GM04503 (cell line): ENCODE measurements at places on chromosomes 11 and 22.

- DNase-seq = no peak
Measured at GRCh38 chr11:66042227-66042995, 6.5 kb downstream of the GAL3ST3 start.

- DNase-seq = no peak
Measured at GRCh38 chr22:22983123-22983522, 87.2 kb upstream of the GNAZ start.

DNA sequence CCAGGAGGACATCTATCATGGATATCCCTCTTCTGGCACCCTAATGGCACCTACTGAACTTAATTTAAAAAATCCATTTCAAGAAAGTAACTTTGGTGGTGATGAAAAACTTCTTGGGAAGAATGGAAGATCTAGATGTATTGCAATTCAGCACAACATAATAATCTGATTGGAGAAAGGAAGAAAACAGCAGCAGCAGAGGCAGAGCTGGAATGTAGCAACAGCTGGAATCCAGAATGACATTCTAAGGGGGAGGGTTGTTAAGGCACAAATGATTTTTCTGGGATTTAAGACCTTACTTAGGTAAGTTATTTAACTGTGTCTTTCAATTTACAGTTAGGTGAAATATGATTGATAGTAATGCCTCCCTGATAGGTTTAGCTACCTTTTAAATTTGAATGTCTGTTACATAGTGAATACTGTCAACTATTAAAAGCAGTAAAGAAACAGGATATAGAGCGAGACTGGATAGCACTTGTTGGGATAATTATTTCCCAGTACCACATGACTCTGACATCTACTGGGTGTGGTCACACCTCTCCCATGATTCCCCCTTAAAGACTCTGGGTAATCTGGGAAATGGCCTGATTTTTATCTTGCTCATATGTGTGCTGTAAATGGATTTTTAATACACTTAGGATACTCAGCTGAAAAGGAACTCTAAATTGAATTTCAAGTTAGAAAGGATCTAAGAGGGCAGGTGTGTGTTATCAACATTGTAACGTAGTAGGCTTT is 11.7 kb downstream of the CAPRIN1 start:
- DNase-seq = no peak

DNA sequence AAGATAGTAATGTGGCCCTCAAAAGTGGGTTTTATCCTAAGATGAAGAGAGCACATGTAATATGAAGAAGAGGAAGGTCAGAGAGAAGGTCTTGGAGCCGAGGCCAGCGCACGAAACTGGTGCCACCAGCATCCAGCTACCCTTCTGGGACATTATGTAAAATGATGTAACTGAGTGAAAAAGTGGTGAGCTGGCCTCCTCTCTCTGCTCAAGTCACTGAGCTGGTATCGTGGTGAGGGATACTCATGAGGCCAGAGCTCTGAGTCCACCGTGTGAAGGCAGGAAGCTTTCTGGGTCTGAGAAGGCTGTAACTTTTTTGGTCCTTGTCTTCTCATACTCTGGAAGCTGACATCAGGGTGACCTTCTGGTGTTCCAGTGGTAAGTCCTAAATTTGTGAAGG is 25.1 kb downstream of the RNF185 start:
- DNase-seq = no peak

GRCh38 chr22:29167032-29167911 is 38.4 kb upstream of the EMID1 start:
- no peak for DNase-seq

- DNase-seq = no peak
Measured at GRCh38 chr11:129323896-129324502, 51.6 kb upstream of the BARX2 start.

DNA sequence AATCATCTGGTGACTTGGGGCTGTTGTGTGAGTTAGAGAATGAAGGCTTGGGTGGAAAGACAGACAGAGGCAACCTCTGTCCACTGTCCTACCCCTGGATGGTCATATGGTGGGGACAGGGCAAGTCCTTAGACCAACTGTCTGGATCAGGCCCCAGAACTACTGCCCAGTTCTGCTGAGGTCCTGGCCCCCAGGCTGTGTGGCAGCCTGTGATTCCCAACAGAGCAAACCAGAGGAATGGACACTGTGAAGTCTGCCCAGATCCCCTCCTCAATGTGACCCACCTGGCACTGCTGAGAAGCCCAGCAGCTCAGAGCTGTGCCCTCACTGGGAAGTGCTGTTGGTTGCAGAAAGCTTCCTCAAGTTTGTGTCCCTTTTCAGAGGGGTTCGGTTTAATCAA is 69.0 kb downstream of the GGTLC2 start:
- DNase-seq = no peak

DNA sequence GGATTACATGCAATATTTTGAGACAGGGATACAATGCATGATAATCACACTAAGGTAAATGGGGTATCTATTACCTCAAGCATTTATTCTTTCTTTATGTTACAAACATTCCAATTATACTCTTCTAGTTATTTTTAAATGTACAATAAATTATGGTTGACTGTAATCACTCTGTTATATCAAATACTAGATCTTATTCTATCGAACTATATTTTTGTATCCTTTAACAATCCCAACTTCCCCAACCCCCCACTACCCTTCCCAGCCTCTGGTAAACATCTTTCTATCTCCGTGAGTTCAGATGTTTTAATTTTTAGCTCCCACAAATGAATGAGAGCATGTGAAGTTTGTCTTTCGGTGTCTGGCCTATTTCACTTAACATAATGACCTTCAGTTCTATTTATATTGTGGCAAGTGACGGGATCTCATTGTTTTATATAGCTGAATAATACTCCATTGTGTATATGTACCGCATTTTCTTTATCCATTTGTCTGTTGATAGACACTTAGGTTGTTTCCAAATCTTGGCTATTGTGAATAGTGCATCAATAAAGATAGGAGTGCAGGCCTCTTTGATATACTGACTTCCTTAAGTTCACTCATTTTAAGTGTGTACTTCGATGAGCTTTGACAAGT is 40.5 kb downstream of the ARHGEF12 start:
- DNase-seq = no peak

DNA sequence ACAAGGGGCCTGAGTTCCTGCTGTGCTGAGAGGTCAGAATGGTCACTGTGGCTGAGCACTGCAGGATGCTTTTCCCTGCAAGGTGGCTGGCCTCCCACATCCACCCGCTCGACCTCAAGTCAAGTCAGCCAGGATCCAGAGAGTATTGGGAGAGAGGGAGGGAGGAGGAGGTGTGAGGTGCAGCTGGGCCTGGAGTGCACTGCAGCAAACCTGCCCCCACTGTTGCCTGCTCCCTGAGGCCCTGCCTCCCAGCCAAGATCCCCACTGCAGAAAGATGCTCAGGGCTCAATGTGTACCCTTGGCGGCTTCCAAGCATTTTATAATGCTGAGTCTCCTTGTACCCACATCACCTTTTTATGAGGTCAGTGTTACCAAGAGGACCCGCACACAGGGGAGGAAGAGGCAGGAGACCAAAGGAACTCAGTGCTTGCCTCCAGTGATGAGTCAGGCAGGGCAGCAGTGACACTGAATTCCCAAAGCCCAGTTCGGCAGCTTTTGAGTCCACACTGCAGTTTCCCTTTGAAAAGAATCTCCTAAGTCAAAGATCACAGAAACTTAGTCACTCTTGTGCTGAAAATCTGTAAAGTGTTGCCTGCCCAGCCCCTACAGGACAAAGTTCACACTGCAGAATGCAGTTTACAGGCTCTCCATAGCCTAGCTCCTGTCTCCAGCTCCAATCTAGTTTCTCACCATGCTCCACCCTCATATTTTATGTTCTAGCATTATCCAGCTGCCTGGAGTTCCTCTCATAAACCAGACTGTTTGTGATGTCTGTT is 3.1 kb downstream of the ENDOD1 start:
- DNase-seq = peak; percentile 27

DNA sequence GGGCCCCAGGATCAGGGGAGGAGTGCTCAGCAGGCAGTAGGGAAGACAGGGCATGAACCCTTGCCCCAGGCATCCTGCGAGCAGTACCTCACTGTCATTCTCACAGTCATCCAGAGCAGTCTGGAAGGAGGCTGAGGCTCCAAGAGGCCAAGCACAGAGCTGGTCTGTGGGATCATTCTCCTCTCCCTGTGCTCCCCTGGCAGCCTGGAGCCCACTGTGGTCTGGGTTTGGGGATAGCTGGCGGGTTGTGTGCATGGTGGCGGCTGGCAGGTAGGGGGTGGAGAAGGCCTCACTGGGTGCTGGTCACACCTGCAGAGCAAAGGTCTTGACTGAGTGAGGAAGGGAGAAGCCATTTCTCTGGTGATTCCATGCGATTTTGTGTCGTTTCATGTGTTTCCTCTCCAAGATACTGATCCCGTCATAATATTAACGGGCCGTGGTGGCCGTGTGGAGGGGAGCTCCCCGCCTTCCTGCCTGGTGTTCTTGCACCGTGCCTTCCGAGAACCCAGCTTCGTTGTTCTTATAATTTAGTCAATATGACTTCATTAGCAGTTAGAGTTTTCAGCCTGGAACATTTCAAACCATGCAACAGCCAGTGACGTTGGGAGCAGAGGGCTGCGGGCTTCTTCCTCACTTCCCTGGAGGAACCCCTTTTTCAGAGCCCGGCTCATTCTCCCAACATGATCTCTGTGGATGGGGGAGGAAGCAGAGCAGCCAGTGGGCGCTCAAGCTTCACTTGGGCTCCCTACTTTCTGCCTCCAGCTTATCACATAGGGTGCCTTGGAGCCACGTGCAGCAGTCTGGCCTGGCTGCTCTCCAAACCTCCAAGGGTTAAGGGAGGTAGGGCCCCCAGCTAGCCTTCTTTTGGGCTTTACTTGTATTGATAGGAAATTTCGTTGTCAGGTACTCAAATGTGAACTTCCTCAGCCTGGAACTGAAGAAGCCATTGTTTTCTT is 20.8 kb upstream of the ADORA2A start:
- no peak for DNase-seq

- no peak for DNase-seq
Measured at GRCh38 chr11:2803186-2804091, 82.1 kb downstream of the CDKN1C start.

DNA sequence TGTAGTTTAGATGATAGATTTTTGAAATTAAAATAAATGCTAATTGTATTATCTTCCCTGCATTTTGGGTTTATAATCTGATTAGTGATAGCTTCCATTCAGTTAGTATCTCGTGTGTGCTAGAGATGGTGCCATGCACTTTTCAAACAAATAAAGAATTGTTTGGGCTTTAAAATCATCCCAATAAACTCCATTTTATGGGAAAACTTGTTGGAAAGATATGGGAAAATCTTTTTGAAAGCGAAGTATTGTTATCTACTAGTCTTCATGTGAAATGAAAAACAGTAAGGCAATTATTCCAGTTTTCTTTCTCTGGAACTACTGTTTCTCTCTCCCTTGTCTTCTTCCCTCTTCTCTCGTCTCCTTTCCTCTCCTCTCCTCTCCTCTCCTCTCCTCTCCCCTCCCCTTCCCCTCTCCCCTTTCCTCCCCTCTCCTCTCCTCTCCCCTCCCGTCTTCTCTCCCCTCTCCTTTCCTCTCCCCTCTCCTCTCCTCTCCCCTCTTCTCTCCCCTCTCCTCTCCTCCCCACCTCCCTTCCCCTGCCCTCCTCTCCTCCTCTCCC is 27.9 kb upstream of the MUC15 start:
- DNase-seq = no peak

- DNase-seq = no peak
Measured at GRCh38 chr11:130831506-130831905, 84.8 kb downstream of the SNX19 start.

GRCh38 chr22:41922328-41922727 is 4.3 kb downstream of the TNFRSF13C start:
- no peak for DNase-seq
